ENCODE measurements at places on chromosomes 11 and 22.

GRCh38 chr11:8251616-8252295 lies 11.9 kb downstream of the LMO1 start:
- no peak for DNase-seq

GRCh38 chr11:2743427-2744110 lies 43.8 kb upstream of the KCNQ1OT1 start:
- DNase-seq = no peak

DNA sequence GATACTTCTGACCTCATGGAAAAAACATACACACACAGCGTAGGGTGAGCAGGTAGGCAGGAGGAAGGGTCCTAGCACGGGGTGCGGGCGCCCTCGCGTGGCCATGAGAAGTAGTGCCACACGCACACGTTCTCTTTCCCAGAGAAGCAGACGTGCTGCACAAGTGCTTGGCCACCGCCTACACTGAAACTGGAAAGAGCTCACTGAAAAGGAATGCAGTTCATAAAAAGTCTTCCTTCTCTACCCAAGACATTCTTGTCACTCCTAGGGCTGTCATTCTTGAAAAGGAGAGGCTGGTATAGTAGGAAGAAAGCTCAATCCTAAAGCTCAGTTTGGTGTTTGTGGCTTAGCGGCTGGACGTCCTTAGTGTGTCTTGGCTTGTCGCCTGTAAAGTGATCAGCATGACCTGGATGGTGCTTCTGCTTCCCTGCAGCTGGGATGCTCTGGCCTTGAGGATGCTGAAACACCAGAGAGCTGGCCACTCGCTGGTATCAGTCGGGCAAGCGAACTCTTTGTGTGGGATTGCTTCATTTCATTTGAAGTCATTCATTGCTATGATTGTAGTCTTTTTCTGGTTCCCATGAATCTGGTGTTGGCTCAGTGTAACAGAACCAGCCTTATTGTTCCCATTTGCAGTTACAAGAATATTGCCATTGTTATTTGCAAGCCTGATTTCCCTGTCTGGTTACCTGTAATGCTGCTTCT lies 303.8 kb downstream of the NTM start:
- DNase-seq = no peak

- DNase-seq = no peak
Measured at GRCh38 chr11:34626393-34626792, 5.5 kb downstream of the EHF start.

DNA sequence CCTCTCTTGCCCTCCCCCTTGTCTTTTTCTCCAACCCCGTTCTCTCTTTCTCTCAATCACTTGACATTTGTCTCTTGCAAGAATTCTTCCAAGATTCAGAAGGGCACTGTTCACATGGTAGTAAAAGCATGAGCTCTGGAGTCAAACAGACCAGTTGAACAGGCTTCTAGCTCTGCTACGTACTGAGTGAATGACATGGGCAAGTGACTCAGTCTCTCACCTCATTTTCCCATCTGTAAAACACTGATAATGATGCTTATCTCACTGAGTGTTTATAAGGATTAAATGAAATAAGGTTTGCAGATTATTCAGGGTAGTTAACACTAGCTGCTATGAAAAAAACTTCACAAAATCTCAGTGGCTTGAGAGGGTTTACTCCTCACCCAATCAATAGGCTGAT lies 5.9 kb upstream of the IL10RA start:
- no peak for DNase-seq

GRCh38 chr11:94141511-94142307 lies 13.1 kb downstream of the PANX1 start:
- no peak for DNase-seq

All from activated gamma-delta T cell (primary cell).